NCI-H1417 (cell line): ENCODE measurements at places on chromosomes 12 and 14.

GRCh38 chr14:100841761-100842403, 16.0 kb downstream of the MEG3 start:
- DNase-seq, result peak; percentile 99

- peak; percentile 43 for DNase-seq
Measured at GRCh38 chr14:74988131-74988530, 14.6 kb upstream of the EIF2B2 start.

DNA sequence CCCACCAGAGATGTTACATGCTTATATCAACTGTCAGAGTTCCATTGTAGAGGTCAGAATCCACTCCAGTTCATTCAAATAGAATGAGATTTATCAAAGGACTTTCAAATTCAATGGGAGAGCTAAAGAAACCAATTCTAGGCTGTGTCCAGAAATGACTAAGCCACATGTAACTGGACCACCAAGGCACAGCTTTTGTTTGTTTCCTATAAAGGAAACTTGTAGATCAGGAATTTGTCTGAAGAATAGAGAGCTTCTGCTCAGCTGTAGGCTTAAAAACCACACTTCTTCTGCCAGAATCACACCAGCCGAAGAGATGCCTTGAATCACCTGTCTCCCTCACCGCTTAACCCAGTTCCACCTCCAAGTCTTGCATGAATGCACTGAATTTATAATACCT, 134.0 kb upstream of the NEDD1 start:
- no peak for DNase-seq

GRCh38 chr12:104463368-104463767, 6.6 kb downstream of the CHST11 start:
- no peak for DNase-seq

DNA sequence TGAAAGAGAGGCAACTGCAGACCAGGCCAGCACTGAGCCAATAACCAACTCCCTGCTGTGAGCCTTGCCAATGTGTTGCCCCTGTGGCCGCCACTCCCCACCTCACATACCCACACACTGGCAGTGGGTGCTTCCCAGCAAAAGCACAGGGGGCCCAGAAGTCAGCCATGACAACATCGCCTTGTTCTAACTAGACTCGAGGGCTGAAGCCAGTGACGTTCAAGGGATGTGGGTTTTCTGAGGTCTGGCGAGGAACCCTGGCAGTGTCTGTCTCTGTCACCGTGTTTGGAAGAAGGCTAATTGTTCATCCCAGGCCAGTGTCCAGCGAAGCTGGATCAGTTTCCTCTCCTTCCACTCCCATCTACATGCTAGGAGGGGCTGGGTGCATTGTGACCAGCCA, 311.8 kb upstream of the AMIGO2 start:
- no peak for DNase-seq

GRCh38 chr14:101239065-101239464, 322.2 kb upstream of the DIO3 start:
- DNase-seq, result no peak

- peak; percentile 71 for DNase-seq
Measured at GRCh38 chr14:64715628-64716412, 11.6 kb downstream of the PLEKHG3 start.

GRCh38 chr12:38159591-38160317, 156.8 kb upstream of the ALG10B start:
- DNase-seq, result no peak

- peak; percentile 95 for DNase-seq
Measured at GRCh38 chr12:6778574-6779550, 6.5 kb downstream of the LAG3 start.

- DNase-seq, result no peak
Measured at GRCh38 chr14:101968186-101968585, 3.8 kb downstream of the DYNC1H1 start.

GRCh38 chr12:39412210-39412609, 30.7 kb downstream of the KIF21A start:
- DNase-seq, result peak; percentile 72

DNA sequence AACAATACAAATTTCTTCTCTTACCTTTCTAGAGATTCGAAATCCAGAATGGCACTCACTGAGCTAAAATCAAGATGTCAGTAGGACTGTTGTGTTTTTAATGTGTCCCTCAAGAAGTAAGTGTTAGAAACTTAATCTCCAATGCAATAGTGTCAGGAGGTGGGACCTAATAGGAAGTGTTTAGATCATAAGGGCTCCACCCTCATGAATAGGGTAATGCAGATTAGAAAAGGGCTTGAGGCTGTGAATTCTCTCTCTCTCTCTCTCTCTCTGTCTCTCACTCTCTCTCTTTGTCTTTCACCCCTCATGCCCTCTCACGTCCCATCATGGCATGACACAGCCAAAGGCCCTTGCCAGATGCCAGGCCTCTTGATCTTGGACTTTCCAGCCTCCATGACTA, 15.6 kb upstream of the SRGAP1 start:
- DNase-seq, result no peak

DNA sequence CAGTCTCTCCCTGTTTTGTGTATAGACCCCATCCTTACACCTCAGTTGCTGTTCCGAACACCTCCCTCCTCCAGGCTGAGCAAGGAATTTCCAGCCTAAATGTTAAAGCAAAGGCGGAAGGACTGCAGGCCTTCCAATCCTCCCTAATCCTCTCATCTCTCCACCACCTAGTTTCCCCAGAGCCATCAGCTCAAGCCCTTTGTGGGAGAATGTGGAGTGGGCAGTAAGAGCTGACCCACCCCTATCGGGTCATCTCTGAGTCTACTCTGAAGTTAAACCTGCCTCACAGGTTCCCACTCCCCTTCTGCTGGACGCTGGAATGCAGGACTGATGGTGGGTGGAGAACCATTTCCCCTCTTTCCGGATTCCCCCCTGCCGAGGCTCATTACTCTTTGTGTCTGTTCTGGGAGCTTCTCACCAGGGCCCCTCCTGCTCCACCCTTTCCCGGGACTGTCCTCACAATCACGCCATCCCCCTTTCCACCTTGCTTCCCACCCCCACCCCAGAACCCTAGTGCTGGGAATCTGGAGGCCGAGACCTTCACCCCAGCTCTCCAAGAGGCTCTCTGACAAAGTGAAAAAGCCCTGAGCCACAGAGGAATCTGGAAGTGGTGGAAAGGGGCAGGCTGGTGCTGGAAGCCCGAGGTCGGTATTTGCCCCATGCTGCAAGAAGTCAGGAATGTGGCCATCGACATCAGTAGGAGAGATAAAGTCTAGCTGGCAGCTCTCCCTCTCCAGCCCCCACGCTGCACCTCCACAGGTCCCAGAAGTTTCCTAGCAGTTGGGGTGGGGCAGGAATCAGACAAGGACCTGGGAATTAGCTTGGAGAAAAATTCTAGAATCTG, 3.3 kb upstream of the KRT18 start:
- no peak for DNase-seq

- no peak for DNase-seq
Measured at GRCh38 chr14:99726538-99727095, 42.5 kb downstream of the CYP46A1 start.

GRCh38 chr14:99603471-99604277, at the start of gene CCDC85C:
Gene CCDC85C (minus strand): TSS chr14:99604207. CDS start chr14:99603959, 248 bp downstream.
- peak; percentile 50 for DNase-seq

- DNase-seq, result no peak
Measured at GRCh38 chr12:2503762-2504161, 291.0 kb upstream of the FKBP4 start.

- DNase-seq, result no peak
Measured at GRCh38 chr14:99348816-99349614, 77.0 kb upstream of the BCL11B start.

DNA sequence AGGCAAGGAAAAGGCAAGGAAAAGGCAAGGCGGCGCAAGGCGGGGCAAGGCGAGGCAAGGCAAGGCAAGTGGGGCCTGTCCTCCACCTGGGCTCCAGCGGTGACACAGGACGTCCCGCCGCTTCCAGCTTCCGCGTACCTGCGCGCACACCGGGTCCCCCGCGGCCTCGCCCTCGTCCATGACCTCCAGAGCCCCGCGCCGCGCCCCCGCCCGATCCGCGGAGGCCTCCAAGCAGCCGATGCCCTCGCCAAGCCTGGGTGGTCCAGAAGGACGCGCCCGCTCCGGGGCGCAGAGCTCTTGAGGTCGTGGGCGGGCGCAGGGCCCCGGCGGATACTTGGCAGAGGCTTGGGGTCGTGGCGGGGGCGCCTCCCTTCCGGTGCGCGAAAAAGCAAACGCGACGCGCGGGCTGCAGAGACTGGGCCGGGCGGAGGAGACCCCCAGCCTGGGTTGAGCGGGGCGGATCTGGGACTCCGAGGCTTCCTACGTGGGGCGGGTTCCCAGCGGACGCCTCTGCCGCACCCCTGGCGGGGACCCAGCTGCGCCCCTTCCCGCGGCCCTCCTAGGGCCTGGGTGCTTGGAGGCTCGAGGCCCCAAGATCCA, 60.8 kb upstream of the EIF5 start:
- DNase-seq, result no peak

GRCh38 chr14:71956920-71957563, 24.8 kb downstream of the RGS6 start:
- no peak for DNase-seq

DNA sequence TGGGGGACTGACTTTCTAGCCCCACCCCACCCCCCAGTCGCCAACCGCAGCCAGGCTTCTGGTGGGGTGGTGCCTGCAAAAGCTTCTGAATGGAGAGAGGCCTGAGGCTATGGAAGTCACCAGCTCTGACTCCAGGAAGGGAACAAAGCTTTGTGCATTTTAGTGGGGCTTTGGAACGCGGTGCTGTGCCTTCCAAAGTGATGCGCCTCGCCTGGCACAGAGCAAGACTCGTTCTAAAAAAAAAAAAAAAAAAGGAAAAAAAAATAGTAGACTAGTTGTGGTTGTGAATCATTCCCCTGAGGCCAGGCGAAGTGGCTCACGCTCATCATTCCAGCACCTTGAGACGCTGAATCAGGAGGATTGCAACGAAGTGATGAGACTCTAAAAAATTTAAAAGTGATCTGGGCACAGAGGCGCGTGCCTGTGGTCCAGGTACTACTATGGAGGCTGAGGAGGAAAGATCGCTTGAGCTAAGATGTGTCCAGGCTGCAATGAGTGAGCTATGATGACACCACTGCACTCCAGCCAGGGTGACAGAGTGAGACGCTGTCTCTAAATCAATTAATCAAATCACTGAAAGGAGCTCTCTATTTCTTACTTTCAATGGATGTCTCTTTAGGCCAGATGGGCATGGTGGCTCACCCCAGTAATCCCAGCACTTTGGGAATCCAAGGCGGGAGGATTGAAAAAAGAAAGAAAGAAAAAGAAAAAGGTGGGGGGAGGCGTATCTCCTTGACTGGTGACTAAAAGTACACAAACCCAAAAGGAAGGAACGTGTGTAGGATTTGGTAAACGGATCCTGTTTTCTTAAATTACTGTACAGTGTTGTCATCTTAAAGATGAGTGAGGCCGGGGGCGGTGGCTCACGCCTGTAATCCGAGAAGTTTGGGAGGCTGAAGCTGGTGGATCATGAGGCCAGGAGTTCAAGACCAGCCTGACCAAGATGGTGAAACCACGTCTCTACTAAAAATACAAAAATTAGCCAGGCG, 259.6 kb upstream of the ALG10B start:
- no peak for DNase-seq

- DNase-seq, result no peak
Measured at GRCh38 chr14:50520947-50521815, 11.2 kb downstream of the MAP4K5 start.

DNA sequence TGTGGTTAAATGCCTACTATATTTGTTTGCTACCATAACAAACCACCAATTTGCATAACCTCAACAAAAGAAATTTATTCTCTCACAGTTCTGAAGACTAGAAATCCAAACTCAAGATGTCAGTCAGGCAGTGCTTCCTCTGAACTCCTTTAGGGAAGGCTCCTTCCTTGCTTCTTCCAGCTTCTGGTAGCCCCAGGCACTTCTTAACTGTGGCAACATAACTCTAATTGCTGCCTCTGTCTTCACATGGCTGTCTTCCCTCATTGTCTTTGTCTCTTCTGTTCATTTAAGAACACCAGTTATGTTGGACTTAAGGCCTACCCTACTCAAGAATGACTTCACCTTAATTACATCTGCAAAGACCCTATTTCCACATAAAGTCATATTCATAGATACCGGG, 206.9 kb downstream of the SYT1 start:
- DNase-seq, result no peak

DNA sequence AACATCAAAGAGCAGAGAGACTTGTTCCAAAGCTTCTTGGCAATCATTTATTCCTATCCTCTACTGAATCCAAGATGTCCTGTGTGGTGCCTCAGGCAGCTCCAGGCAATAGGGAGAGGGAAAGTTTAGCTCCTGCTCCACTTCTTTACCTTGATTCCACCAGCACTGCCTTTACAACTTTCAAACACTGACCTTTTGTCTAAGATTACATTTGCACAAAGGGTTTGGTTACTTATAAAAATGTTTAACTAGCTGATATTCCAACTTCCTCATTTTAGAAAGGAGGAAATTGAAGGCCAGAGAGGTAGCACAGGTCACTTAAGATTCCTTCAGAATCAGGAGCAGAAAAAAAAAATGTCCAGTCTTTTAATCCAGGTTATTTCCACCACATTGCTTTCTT, 192.7 kb downstream of the BTG1 start:
- DNase-seq, result no peak

DNA sequence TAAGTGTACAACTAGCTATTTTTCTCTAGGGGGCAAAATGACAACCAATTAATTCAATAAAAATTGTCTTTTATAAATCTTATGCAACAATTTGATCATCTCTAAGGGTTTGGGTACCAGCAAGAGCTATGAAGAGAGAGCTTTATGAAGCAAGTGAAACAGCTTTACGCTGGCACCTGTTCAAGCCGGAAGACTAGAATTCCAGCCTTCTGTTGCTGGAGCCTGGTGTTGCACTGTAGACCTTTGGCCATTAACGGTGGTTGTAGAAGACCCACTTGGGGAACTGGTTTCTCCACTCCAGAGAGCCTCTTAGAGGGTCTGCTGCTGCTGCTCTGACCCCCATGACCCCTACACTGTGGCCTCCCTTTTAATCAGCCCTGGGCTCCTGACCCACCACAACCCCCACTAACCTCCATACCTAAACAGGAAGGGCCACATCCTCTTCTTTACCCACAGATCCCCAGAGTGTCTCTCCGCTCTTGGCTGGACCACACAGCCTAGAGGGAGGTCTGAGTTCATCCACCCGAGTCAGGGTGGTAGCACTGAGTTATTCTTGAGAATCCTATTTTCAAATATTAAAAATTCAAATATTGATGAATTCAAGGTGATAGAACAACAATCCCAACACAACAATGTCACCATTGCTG, 54.6 kb upstream of the STON2 start:
- no peak for DNase-seq

DNA sequence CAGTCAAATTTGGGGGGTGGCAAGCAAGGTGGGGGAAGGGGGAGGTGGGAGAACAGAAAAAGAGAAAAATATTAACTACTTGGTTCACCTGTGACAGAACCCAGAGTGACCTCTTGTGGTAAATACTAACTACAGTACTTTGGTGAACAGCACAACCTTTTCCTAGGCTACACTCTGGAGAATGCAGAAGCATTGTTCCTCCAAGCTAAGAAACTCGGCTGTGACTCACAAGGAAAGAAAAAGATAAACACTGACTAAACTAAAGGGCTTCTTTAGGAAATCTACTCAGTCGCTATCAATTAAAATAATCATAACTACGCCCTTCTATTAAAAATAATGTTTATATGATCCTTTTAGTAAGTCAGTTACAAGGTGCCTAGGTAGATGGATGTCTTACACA, 5.4 kb downstream of the KCNH5 start:
- peak; percentile 22 for DNase-seq
